ENCODE measurements at places on chromosomes 7 and 10.
A peak's percentile ranks its signal among the peaks of the same experiment; 100 is the strongest.

- DNase-seq = no peak
Observed at GRCh38 chr7:30799976-30800661, 28.9 kb downstream of the MINDY4 start.

GRCh38 chr7:33692956-33693355 lies 212.4 kb upstream of the BMPER start:
- no peak for DNase-seq

DNA sequence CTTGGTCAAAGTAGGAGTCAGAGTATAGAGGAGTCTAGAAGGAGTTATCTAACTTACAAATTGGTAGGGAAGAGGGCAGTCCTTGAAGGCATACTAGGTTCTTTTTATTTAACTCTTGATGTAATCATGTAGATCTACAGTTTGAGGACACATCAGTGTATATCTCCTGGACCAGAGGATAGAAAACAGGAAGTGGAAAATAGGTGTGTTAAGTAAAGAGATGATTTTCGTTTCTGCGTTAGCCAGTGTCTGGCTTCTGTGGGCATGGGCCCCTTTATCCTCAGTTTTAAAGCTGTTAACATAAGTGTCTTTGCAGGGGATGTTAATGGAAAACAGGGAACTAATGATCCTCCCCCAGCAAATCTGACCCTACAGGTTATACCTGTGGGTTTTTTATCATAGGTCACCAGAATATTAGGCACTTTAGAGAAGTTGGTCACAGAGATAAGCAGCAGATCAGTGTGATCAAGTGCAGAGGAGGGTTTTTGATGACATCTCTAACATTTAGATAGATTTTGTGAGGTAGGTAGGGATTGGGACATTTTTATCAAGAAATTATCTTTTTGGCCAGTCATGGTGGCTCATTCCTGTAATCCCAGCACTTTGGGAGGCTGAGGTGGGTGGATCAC lies 58.6 kb upstream of the PRSS1 start:
- DNase-seq = no peak

- DNase-seq = no peak
Observed at GRCh38 chr7:135341049-135341448, 107.4 kb downstream of the STRA8 start.

GRCh38 chr7:44471850-44472249 lies 18.6 kb downstream of the NUDCD3 start:
- DNase-seq = no peak

DNA sequence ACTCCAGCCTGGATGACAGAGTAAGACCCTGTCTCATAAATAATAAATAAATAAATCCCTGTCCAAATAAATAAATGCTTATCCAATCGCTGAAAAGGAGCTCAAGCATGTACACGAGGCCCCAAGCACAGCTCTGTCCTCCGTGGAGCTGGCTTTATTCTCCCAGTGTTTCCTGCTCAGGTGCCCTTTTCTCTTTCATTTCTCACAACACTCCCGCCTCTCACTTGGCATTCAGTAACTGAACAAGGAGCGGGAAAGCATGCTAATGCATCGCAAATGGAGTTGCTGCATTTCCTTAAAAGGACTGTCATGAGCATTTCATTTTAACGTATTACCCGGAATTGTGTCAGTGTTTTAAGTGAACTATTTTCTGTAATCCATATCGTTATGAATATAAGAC lies 210.9 kb upstream of the C7orf33 start:
- DNase-seq = no peak

DNA sequence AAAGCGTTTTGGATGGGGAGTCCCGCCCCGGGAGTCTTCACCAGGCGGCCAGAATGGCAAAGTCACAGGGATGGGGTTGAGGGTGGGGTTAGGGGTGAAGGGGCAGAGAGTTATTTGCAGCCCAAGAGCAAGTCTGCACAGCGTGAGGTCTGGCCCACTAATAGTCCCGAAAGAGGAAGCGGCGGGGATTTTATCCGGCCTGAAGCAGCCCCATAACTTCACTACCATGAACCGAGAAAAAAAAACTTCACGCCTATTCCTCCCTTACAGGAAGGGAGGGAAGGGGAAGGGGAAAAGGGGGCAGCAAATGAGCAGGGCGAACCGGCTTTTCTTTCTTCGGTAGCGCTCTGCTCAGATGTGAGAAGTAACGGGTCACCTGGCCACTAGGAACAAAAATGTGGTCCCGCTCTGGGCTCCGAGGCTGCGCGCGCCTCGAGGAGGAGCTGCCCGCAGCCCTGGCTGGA lies 712 bp downstream of the ITPRIP start:
- peak; percentile 84 for DNase-seq

- no peak for DNase-seq
Observed at GRCh38 chr10:82922755-82923154, 1047.8 kb downstream of the NRG3 start.

DNA sequence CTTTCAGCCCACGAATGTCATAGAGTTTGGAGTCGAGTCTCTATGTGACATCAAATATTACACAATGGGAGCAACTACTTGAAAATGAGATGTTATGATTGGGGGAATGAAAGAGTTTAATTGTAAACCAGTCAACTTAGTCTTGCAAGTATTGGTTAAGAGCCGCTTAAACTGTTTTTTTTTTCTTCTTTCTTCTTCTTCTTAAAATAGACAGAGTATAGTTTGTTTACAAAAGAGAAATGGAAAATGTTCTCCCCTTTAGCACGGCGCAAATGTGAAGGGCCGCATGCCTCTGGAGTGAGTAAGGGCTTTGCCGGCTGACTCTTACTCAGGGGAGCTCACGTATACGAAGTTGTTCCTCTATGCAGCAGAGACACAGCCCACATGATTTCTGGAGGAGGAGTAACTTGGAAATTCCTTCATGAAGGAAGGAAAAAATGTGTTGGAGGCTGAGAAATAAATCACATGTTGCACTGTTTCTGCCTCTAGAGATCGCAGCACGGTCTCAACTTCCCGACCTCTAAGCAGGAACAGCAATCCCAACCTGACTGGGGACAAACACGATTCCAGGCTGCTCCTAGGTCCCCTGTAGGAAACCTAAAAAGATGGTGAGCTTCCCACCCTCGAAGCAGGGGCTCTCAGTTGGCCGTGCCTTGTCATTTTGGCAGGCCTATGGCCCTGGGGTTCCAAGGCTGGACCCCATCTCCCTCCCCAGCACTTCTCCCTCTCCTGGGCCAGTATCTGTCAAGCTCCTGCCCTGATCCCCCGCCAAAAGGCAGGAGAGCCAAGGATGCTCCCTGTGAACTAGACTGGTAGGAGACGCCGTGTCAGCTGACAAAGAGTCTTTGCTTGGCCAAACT lies 44.8 kb downstream of the MYOF start:
- DNase-seq = peak; percentile 98

- no peak for DNase-seq
Observed at GRCh38 chr10:14282276-14282675, 48.4 kb downstream of the FRMD4A start.

DNA sequence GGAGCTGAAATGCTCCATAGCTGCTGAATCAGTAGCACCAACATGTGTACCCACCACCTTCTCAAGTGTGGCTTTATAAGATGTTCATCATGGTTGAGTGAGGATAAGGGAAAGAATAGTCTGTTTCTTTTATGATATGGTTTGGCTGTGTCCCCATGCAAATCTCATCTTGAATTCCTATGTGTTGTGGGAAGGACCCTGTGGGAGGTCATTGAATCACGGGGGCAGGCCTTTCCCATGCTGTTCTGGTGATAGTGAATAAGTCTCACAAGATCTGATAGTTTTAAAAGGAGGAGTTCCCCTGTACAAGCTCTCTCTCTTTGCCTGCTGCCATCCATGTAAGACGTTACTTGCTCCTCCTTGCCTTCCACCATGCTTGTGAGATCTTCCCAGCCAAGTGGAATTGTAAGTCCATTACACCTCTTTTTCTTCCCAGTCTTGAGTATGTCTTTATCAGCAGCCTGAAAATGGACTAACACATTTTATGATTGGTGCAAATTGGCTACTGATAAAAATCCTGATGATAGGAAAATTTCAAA lies 799.9 kb downstream of the TNS3 start:
- DNase-seq = no peak

GRCh38 chr7:54179321-54180029 lies 362.7 kb upstream of the VSTM2A start:
- peak; percentile 67 for DNase-seq

DNA sequence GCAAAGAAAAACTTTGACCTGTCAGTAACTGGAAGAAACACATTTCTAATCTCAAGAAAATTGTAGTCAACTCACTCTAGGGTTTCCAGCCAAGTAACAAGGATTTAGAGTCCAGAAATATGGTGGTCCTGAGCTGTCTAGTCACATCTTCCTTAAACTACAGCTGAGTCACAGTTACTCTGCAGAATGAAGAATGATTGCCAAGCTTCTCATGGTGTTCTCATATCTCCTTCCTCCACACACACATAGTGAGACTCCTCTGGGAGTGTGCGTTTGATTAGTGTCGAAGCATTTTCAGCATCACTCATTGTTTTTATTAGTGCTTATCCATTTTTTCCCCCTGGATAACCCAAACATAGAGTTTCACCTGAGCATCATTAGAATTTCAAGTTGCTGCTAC lies 93.1 kb upstream of the CXCL12 start:
- DNase-seq = no peak

Data from trophoblast cell (in vitro differentiated cells and primary cell).